Stimulated activated CD8-positive, alpha-beta memory T cell treated with anti-CD3 and anti-CD28 coated beads, Interleukin-4, amount 100 ng/mL, for 1 hour (primary cell): ENCODE measurements at places on chromosomes 11 and 22.

GRCh38 chr11:90555477-90555876, 332.6 kb upstream of the CHORDC1 start:
- no peak for DNase-seq

DNA sequence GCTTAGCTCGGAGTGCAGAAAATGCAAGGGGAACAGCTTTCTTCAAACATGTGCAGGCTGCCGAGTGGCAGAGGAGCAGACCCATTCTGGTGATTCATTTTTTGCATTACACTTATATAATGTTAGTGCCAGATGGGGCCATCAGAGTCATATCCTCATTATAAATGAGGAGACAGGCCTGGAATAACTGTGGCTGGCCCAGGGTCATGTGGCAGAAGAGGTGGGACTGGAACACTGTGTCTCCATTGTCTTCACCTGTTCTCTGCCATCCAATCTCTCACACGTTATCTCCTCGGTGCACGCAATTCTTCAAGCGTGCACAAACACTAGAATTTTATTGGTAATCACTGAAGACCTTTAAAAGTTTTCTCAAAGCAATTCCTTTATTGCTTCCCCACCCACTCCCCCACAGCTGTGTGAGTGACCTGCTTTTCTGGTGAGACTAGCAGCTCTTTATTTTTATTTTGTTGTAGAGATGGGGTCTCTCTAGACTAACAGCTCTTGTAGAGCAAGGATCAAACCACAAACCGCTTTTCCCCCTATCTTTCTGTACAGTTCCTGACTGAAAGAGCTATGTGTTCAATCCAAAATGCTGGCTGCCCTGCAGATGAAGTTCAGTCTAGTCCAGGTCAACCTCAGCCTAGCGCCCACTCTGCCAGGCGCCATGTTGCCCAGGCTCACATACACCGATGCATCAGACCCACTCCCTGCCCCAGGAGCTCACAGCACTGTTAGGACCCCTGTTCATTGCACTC, 75.3 kb downstream of the ST3GAL4 start:
- no peak for DNase-seq

DNA sequence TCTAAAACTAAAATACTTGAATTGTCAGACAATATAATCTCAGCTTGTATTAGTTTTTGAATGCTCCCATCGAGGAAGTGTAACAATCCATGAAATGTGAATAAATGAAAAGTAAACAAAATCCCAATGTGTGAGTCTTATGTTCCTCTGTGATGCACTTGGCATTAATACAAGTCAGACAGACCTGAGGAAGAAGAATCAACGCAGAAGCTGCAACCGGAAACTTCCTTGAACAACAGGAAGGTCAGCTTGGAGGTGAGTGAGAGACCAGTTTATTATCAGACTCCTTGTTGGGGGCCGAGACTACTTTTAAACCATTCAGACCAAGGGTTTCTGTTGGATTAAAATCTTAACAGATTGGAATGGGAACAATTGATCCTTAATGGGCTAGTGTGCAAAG, 24.2 kb downstream of the NUP50 start:
- no peak for DNase-seq

DNA sequence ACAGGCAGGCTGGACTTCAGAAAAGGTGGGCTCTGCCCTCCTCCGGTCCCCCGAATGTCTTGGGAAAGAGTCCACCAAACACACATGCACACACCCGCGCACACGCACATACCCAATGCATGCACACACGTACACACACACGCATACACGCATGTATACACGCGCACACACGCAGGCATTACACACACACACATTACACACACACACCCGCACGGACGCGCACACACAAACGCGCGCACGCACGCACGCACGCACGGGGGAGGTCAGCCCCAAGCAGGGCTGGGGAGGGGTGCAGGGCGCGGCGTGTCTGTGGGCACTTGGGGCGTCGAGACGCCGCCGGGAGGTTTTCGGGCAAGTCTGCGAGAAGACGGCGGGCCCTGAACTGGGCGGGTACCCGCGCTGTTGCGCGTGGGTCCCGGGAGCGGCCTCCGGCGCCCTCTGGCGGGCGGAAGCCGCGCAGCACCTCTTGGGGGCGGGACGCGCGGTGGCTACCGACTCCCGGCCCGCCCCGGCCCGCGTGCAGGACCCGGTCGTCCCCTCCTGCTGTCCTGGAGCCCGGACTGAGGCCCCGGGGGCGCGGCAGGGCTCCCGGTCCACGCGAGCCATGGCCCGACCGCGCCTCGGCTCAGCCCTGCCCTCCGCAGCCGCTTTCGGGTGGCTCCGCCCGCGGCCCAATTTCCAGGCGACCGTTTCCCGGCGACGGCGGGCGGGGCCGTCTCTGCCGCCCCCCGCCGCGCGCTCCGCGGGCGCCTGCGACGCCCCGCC, 3.6 kb downstream of the SEPTIN5 start:
- DNase-seq = peak; percentile 48

- no peak for DNase-seq
Measured at GRCh38 chr22:45823336-45823735, 151.7 kb downstream of the ATXN10 start.

DNA sequence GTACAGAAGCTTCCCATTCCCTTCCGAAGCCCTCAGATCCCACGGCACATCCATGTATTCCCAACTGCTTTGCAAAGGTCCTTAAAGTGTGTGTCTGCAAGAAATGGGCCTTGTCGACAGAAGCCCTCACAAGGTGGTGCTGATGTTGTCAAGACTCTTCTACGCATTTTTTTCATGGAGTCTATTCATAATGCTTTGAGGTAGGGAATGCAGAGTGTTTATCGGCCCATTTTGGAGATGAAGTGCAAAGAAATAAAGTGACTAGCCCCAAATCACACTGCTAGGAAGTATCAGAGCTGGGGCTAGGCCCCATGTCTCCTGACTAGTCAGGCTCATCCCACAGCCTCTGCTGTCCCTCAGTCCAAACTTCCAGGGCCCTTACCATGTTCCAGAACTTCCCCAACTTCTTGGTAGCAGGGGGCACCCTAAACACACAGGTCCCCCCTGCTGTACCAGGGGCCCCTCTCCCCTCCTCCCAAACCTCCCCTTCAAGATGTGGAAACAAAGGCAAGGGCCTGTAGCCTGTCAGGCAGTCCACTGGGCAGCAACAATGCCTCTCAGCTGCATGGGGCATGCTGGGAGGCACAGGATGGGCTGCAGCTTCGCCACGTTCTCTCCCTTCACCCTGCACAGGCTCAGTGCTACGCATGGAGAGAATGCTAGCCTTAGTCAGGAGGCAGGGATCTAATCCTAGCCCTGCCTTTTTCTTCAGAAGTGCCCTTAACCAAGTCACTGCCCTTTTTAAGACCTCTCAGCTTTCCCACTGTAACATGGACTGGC, 7.8 kb downstream of the IL18BP start:
- no peak for DNase-seq

GRCh38 chr11:2401436-2401984, 960 bp downstream of the TSSC4 start:
- DNase-seq = no peak

GRCh38 chr11:123429913-123430720, at the start of gene GRAMD1B:
Gene GRAMD1B (plus strand): TSS chr11:123430269. CDS start chr11:123430793, 524 bp downstream.
- peak; percentile 42 for DNase-seq

DNA sequence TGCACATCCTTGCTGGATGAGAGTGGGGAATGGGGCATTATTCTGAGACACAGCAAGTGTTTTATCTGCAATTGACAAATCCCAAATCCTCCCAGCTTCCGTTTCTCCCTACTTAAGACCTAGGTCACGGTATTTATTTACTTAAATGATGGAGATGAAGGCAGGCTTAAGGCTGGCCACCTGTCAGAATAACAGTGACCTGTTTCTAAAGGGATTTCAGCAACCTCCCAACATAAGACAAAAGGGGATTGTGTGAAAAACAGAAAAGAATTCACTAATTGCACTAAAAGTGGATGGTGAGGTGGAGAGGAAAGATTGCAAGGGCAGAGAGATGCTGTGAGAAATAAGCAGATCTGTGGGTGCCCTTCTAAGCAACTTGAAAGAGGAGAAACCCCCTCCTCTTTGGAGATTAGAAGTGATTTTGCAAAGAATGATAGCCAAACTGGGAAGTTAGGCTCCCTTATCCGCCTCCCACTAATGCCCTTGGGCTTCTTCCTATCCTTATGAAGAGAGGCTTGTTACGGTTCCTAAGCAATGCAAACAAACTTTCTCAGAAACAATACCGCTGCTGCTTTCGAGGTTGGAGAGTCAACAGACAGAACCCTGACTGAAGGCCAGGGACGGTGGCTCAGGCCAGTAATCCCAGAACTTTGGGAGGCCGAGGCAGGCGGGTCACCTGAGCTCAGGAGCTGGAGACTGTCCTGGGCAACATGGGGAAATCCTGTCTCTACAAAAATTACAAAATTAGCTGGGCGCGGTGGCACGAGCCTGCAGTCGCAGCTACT, 84.3 kb downstream of the ARL14EP start:
- DNase-seq = no peak

DNA sequence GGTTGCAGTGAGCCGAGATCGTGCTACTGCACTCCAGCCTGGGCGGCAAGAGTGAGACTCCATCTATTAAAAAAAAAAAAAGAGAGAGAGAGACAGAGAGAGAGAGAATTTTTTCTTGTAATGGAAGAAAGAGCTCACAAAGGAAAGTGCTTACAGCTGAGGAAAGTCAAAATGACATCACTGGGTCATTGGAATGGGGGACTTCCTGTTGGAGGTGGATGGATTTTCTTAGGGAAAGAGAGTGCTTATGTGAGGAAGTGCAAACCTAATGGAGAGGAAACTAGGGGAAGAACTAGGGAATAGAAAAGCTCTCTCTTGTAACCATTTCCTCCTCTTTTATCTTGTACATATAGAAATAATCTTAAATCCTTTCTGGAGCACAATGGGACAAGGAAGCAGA, 6.3 kb upstream of the PIWIL4 start:
- DNase-seq = no peak

DNA sequence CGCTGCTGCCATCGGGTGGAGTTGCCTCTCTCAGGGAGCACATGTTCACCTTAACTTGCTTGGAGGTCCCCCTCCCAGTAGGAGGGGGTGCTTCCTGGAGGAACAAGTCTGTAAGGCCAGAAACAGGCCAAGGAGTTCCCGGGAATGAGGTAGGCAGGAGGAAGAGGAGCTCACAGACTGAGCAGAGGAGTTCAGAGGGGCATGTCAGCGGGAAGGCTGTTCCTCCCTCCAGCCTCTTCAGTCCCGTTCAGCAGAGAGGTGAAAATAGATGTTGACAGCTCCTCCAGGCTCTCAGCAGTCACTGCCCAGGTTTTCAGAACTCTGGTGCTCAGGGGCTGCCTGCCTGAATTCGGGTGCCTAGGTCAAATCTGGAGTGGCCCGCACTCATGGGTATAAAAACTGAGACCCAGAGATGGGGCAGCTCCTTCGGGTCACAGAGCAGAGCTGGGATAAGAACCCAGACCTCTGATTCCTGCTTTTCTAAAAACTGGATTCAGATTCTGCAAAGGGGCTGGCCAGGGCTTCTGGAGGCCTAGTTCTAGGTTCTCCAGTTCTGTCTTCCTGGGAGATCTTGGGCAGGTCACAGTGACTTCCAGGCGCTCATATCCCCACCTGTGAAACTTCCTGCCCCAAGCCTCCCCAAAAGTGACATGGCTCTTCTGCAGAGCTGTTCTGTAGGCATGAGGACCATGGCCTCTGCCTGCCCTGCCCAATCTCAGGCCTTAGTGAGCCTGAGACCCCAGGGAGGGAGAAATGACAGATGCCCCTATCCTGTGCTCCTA, 18.3 kb downstream of the ATG16L2 start:
- no peak for DNase-seq

- no peak for DNase-seq
Measured at GRCh38 chr22:46303347-46303965, 6.8 kb downstream of the GTSE1 start.

- no peak for DNase-seq
Measured at GRCh38 chr11:134738581-134738980, 326.5 kb upstream of the B3GAT1 start.

DNA sequence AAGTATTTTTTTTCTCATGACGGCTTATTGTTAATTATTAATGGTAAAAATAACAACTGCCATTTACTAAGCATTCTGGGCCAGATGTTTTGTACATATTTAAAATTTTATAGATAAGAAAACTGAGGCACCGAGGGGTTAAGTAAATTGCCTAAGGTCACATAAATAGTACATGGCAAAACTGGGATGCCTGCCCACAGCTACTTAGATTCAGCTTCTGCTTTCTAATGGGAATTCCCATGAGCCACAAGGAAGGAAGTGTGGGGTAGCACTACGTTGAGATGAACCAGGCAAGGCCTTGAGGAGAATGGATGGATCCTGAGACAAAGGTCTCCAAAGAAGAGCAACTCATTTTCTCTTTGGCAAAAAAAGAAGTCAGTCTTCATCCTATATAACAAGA, 11.9 kb upstream of the PHF21A start:
- no peak for DNase-seq

GRCh38 chr11:126542334-126543015, 187.0 kb downstream of the ST3GAL4 start:
- no peak for DNase-seq

GRCh38 chr11:117664897-117665296, 132.1 kb downstream of the DSCAML1 start:
- no peak for DNase-seq

DNA sequence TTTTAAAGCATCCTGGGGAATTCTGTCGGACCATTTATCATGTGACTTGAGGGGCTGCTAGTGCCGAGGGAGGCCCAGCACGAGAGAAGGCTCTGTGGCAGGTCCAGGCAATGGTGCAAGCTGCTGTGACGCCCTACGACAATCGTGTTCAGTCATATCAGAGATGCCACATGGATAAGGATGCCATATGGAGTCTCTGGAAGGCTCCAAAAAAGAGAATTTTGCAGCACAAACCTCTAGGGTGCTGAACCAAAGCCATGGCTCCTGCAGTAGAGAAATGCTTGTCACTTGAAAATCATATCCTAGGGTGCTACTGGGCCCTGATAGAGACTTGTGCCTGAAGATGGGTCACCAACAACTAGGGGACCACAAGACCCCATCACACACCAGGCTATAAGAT, 6.7 kb upstream of the CD6 start:
- DNase-seq = no peak

- no peak for DNase-seq
Measured at GRCh38 chr22:20275836-20276235, 7.7 kb upstream of the RTN4R start.

DNA sequence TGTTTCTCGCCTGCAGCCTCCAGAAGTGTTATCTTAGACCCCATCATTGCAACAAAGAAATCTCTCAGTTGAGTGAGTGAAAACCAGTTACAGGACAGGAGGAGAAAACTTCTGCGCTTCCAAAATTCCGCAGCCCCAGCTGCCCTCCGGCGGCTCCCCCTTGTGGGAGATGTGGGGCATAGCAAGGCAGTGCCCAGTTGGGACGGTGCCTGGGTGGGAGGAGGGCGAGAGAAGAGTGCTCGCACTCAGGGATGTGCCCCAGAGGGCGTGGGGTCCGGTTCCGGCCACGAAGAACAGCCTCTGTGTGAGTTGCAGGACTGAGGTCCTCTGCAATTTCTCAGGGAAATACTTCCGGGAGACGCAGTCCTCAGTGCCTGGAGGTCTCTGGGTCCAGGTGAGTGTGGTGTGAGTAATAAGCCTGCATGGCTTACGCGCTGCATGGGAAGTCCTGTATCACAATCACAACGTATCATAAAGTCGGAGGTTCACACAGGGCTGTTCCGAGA, 87.0 kb upstream of the BLID start:
- DNase-seq = no peak
